ENCODE measurements at places on chromosomes 1 and 21. TPM values are rescaled to one million over a fixed set of nuclear protein-coding genes. Genes with fewer than 3 reads are reported as not detected.

The CD101 gene
- 0.05 TPM for total RNA-seq

The RAB7B gene
- 9.0 TPM for total RNA-seq

The PRAMEF27 gene
- total RNA-seq, result not detected

The GPR153 gene
- 4.8 TPM for total RNA-seq

The AK5 gene
- total RNA-seq, result not detected

The LCE1B gene
- not detected for total RNA-seq

The CACNA1S gene
- not detected for total RNA-seq

The SPRR3 gene
- total RNA-seq, result 0.20 TPM

The ZBED6 gene
- total RNA-seq, result 8.3 TPM

GRCh38 chr1:161324020-161324419, 9.8 kb downstream of the SDHC start:
- DNase-seq, result no peak

- DNase-seq, result peak; percentile 94
Observed at GRCh38 chr1:228837817-228838716, 102.8 kb downstream of the RHOU start.

GRCh38 chr1:87669674-87670073, 341.0 kb downstream of the LMO4 start:
- DNase-seq, result no peak

- peak; percentile 71 for DNase-seq
Observed at GRCh38 chr1:47527653-47528272, 89.9 kb downstream of the FOXD2 start.

DNA sequence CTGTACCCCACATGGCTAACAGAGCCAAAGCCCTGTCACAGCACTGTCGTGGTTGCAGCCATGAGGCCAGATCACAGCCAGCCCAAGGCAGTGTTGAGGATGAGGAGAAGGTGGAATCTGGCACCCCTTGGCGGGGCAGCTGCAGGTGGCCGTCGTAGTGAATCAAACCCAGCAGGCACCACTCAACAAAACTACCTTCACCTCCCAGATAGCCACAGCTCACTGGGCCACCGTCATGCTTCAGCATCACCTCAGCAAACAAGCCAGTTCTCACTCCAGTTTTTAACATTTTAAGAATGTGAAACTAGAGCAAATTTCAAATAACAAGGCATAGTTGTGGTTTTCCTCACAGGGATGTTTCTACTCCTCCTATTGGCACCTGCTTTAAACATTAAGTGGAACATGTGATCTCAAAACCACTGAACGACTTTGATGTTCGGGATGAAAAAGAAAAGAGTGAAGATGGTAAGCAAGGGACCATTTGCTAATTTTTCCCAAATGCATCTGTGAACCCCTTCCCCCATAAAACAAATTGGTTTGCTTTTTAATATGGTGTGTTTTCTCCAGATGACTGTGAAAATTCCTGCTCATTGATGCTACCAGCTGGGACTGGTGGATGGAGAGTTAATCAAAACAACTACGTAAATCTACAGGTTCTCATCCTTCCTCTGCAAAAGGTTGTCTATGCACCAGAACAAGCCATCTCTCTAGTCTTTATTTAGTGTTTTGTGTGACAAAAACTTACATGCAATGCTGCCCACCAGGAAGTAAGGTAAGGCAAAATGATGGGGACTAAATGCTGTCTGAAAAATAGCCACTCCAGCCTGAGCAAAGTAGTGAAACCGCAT, 45.5 kb downstream of the TOR1AIP2 start:
- DNase-seq, result no peak

- DNase-seq, result peak; percentile 41
Observed at GRCh38 chr21:45554477-45555175, 12.4 kb upstream of the SLC19A1 start.

DNA sequence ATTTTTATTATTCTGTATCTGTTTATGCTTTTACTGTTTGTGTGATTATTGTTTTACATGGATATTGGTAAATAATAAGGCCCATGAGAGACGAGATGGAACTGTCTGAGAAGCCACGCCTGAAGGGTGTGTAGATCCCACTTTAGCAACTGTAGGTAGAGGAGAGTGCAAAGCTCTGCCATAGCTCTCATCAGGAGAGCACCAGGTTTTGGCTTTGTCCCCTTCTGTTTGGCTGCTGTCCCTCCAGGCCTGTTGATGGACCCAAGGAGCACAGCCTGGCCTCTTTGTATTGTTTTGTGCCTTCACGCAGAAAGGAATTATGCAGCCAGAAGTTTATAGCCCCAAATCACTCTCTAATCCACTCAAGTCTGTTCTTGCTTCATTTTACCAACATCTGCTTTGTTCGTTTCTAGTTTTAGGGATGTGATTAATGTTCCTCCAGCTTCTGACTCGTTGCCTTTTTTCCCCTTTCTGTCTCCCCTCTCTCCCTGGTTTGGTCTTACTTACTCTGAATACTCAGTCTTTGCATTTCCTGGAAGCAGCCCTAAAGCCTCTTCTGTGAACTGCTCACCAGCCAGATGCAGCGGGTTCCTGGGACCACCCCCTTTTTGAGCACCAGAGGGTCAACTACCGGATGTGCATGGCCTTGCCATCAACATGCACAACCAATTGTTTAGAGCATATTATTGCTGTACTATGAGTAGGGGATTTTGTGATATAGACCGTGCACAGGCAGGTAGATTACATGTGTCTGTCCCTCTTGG, 127.3 kb downstream of the HHAT start:
- no peak for DNase-seq

DNA sequence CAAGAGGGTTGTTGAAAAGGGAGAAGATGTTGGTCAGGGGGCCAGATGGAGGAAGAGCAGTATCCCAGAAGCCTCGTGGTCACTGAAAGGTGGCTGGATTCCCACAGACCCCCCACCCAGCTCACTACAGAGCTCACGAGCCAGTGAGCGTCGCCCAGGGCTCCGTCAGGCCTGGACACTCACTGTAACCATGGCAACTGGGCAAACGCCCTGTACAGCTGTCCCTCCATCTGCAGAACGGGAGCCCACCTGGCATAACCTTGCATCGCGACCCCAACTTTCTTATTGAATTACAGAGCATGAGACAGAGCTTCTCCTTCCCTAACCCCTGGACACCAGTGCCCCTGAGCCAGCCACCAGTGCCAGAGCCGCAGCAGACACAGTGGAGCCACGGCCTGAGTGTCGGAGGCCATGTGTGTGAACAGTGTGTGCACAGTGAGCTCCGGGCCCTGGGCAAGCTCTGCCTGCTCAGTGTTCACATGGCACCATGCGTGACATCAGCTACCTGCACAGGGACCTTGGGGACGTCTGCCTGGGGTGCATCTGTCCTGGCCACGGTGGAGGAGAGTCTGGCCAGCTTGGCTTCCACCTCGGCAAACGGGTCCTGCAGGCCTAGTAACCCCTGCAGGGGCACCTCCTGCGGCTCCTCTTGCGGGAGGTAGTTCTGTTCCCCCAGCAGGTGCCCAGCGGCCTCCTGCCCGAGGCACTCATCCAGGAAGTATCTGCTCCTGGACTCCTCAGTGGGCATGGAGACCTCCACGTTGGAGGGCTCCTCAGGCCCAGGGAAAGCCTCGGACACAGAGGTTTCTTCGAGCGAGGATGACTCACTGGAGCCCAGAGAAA, 25.9 kb upstream of the DDOST start:
- no peak for DNase-seq

GRCh38 chr1:32240140-32240951, 6.7 kb upstream of the FAM167B start:
- peak; percentile 72 for DNase-seq

DNA sequence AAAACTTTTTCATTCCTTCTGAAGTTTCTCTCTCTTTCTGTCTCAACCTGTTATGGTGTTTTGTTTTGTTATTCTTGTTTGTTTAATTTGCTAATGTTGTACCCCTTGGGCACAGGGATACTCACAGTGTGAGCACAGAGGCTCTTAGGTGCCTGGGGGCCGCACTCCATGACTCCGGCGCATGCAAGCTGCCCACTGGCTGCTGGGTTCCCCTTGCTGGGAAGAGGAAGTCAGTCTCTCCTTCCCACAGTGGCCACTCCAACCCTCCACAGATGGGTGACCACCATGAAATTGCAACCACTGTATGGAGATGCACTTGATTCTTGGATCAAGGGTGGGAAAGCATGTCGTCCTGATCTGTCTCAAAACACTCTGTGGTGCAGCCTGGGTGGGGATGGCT, 4.6 kb upstream of the CD1A start:
- DNase-seq, result no peak

GRCh38 chr1:240004086-240004749, 87.5 kb upstream of the FMN2 start:
- DNase-seq, result peak; percentile 55

GRCh38 chr1:43276673-43277072, 6.9 kb downstream of the TMEM125 start:
- DNase-seq, result no peak

GRCh38 chr1:35884934-35885333, 1.9 kb downstream of the AGO1 start:
- no peak for DNase-seq
